ENCODE measurements at places on chromosomes 2 and 18. TPM values are rescaled to one million over a fixed set of nuclear protein-coding genes. Genes with fewer than 3 reads are reported as not detected.

GRCh38 chr2:149399934-149400615 lies 69.7 kb downstream of the LYPD6 start:
- no peaks in the 10 kb centered on the region for H3K27me3 ChIP-seq
- no peak overlapping the region for H3K27ac ChIP-seq
- no peak for DNase-seq
- no peaks in the 10 kb centered on the region for H3K36me3 ChIP-seq
- H3K4me1 ChIP-seq = no peaks in the 10 kb centered on the region
- no peak overlapping the region for H3K4me3 ChIP-seq

Gene RAB6C
- total RNA-seq = not detected

GRCh38 chr2:8860239-8860638 lies 22.8 kb upstream of the KIDINS220 start:
- no peak overlapping the region for H3K4me3 ChIP-seq
- no peak overlapping the region for H3K27ac ChIP-seq

DNA sequence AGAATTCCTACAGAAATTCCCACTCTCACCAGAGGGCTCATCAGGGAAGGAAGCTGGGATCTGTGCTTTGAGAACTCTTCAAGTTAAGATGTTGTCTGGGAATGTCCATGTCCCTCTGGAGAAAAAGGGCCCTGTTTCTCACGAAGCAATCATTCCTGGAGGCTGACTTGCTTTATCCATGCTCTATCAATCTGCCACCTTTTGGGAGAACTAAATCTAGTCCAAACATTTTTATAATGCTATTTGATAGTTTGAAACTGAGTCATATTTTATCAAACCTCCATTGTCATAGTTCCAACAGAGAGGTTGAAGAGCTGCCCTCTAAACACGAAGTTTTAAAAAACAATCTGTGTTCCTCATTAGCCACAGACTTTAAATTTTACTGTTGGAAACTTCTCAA lies 219.2 kb downstream of the MTX2 start:
- H3K27me3 ChIP-seq = no peaks in the 10 kb centered on the region
- peak; percentile 36 for DNase-seq
- no peak overlapping the region for H3K27ac ChIP-seq
- no peak overlapping the region for H3K4me3 ChIP-seq
- no peaks in the 10 kb centered on the region for H3K36me3 ChIP-seq

Gene SERPINB4
- 0.40 TPM for total RNA-seq
